ENCODE measurements at places on chromosomes 16 and 17. TPM values are rescaled to one million over a fixed set of nuclear protein-coding genes. Genes with fewer than 3 reads are reported as not detected.

- no peak for DNase-seq
These were observed 6.3 kb upstream of the CEP131 start for GRCh38 chr17:81228834-81229665.

DNA sequence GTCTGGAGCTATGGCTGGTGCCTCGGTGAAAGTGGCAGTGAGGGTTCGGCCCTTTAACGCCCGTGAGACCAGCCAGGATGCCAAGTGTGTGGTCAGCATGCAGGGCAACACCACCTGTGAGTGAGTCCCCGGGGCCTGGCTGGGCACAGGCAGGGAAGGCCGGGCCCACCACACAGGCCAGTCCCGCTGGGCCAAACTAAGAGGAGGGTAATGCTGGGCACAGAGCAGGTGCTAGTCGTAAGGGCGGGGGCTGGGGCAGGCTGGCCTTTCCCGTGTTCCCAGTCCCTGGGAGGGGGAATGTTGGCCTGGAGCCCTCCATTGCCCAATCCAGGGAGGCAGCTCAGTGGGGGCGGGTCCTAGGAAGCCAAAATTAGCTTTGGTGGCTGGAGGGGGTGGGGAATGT lies 2.5 kb downstream of the KIF1C start:
- no peak for DNase-seq

- DNase-seq = no peak
These were observed 15.3 kb upstream of the PSMD7 start for GRCh38 chr16:74281300-74281699.

DNA sequence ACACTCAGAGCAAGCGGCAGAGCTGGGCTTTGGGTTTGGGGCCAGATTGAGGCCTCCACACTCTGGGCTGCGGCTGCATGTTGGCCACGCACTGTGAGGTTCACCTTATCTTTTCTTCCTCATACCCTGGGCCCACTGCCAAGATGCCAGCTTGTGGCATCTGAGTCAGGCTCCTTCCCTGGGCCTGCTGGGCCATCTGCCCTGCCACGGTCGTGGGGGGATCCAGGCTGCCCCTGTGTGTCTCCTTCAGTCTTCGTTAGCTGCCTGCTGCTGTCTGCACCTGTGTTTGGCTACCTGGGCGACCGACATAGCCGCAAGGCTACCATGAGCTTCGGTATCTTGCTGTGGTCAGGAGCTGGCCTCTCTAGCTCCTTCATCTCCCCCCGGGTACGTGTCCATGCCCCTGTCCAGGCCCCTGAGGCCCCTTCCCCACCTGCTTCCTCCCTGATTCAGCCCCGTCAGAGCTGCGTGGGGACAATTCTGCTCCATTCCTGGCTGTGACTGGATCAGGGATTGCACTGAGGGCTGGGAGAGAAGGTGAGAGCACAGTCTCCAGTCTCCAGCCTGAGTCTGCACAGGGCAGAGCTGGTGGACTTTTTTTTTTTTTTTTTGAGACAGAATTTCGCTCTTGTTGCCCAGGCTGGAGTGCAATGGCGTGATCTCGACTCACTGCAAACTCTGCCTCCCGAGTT lies 11.2 kb downstream of the SPNS3 start:
- no peak for DNase-seq

- no peak for DNase-seq
These were observed 286.7 kb downstream of the SEC14L1 start for GRCh38 chr17:77427391-77427991.

DNA sequence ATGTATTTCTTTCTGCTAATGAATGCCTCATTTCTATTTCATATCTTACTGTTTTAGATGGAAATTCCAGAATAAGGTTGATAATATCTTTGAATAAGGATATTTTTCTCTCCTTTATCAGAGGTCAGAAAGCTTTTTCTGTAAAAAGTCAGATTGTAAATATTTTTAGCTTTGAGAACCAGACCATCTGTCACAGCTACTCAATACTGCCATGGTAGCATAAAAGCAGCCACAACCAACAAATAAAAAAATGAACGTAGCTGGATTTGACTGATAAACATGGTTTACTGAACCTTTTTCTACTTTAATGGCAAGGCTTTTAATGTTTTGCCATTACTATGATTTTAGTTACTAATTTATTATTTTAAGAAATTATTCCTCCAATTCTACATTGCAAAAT lies 217.4 kb upstream of the COX10 start:
- DNase-seq = no peak

- no peak for DNase-seq
These were observed 6.0 kb downstream of the HSDL1 start for GRCh38 chr16:84138824-84139627.

Gene DCAKD
- polyA plus RNA-seq = 31.5 TPM

Gene MPO
- polyA plus RNA-seq = not detected

Gene ITGAX
- 78.8 TPM for polyA plus RNA-seq
